Activated T-cell treated with anti-CD3 and anti-CD28 coated beads for 1 hour (primary cell): ENCODE measurements at places on chromosomes 6 and 20.

DNA sequence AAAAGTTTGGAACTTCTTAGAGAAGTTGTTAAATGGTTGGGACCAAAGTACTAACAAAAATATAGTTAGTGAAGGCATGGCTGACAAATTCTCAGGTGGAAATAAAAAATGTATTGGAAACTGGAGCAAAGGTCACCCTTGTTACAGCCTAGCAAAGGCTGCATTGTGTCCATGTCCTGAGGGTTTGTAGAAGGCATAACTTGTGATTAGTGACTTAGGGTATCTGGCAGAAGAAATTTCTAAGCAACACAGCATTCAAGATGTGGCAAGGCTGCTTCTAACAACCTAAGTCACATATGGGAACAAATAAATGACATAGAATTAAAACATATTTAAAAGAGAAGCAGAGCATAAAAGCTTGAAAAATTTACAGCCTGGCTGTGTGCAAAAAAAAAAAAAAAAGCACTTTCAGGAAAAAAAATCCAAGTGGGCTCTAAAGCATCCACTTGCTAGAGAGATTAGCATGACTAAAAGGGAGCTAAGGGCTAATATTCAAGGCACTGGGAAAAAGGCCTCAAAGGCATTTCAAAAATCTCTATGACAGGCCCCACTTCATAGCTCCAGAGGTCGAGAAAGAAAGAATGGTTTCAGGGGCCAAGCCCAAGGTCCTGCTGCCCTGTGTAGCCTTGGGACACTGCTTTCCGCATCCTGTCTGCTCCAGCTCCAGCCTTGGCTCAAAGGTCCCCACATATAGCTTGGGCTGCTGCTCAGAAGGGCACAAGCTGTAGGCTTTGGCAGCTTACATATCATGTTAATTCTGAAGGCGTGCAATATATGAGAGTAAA is 453.2 kb upstream of the PTCHD4 start:
- DNase-seq, result no peak

- DNase-seq, result peak; percentile 68
Measured at GRCh38 chr6:135183532-135184440, 2.7 kb downstream of the MYB start.

DNA sequence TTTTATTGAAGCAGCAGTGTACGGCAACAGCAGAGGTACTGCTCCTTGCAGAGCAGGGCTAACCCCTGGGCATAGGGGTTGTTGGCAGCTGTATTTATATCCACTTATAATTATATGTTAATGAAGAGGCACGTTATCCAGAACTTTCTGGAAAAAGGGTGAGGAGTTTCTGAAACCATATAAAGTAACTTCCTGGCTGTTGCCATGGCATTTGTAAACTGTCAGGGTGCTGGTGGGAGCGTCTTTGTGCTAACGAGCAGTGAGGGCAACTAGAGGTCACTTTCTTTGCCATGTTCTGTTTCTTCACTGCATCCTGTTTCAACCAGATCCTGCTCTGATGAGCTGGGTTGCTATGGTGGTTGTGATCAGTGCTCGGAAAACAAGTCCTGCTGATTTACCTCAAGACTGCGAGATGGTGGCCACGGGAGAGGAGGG is 11.1 kb upstream of the ARFGEF2 start:
- no peak for DNase-seq

- no peak for DNase-seq
Measured at GRCh38 chr6:117264369-117264691, 1.0 kb upstream of the VGLL2 start.

- DNase-seq, result no peak
Measured at GRCh38 chr6:63418741-63419140, 99.0 kb upstream of the LGSN start.

- peak; percentile 47 for DNase-seq
Measured at GRCh38 chr6:108560463-108561308, at the start of gene FOXO3. TSS of gene FOXO3 (plus strand) at chr6:108560917. CDS start at chr6:108561209, 292 bp downstream.

DNA sequence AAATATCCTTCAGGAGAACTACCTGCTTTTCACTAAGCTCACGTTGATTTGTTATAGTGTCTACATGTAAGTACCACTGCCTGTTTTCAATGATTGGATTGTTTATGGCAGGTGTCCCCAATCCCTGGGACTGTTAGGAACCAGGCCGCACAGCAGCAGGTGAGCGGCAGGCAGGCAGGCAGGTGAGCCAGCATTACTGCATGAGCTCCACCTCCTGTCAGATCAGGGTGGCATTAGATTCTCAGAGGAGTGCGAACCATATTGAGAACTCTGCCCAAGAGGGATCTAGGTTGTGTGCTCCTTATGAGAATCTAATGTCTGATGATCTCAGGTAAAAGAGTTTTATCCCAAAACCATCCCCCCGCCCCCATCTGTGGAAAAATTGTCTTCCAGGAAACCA is 303.3 kb downstream of the EYA4 start:
- DNase-seq, result no peak

DNA sequence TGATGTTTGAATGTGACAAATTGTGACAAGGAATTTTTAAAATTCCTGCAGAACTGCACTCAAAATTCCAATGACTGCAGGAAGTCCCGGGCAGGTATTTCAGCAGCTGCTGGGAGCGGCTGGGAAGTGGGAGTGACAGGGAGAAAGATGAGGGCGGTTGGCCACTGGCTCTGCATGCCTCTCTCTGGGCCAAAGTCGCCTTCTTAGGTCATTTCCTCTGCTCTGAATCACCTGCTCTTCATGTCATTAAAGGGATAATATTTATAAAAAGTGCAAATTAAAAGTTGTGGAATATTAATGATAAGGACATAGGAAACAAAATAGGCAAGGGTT is 43.9 kb downstream of the RAMACL start:
- DNase-seq, result no peak

DNA sequence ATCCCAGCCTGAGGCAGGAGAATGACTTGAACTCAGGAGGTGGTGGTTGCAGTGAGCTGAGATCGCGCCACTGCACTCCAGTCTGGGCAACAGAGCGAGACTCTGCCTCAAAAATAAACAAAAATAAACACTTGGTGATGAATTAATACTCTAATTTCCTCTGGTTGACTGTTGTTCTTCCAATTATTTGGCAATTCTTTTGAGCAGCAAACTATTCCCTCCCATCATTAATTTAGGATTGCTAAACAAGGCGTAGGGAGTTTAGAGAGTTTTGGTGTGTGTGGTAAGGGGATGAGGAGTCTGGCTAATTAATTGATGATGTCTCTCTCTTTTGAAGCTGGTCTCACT is 2.7 kb upstream of the ID1 start:
- DNase-seq, result no peak

DNA sequence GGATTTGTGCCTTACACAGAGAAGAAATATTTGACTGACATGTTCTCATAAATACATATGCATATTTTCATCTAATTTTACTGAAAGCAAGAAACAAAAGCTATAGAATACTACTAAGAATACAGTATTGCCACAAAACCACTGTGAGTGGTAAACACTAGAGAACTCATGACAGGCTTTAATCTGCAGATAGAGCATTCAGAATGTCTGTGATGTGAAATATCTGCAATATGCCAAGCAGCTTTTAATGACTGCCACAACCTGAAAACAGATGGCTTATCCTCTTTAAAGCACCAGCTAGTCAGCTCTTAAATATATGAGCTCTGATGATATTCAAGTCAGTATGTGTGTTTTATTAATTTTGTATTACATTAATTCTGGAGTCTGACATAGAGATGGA is 3.4 kb downstream of the NAPB start:
- DNase-seq, result no peak

DNA sequence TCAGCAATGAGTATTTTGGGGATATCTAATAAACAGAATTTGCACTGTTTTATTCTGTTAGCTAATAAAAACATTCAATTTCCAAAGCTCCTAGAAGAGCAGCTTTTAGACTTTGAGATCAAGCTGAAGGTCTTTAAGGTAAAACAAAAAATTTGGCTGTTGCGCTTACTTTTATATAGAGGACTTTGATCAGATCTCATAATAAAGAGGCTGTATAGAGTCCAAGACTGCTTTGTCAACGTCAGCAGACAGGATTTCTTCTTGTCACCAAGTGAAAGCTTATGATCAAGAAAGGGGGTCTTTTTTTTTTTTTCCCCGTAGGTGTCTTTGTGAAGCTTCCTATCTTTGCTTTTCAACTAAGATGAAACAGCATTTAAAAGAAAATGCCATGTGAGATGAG is 556.5 kb upstream of the SLC35B3 start:
- no peak for DNase-seq

DNA sequence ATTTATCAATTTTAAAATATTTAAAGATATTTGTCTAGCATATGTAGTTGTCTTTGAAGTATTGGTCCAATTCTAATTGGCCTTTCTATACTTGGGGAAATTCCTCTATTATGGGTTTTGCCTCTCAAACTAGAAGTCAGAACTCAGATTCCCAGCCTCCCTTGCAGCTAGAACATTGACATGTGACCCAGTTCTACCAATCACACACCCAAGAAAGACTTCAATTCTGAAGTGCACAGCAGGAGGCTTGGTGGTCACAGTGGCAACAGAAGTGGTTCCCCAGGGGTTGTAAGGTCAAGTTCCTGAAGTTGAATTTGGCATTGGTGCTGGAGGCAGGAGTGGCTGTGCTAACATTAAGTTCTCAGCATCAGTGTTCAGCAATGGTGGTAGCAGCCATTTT is 14.8 kb upstream of the FKBP5 start:
- no peak for DNase-seq

GRCh38 chr6:108294297-108294726 is 542 bp upstream of the AFG1L start:
- no peak for DNase-seq

DNA sequence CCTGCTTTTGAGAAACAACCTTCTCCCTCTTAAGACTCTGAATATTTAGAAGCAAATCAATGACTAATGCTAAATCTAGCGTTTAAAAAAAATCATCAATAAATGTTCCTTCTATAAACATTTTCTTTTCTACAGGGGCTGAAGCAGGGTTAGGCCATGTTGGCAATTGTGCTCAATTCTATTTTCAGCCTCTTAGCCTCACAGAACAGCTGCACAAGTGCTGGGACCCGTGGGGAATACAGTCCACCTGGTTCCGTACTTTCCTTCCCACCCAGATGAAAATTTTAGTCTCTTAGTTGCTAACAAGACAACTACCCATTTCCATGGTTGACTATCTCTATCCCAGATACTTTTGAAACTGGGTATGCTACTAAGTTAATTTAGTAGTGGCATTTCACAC is 138.6 kb downstream of the RPS12 start:
- no peak for DNase-seq

GRCh38 chr6:100078509-100078908 is 84.5 kb upstream of the MCHR2 start:
- no peak for DNase-seq

DNA sequence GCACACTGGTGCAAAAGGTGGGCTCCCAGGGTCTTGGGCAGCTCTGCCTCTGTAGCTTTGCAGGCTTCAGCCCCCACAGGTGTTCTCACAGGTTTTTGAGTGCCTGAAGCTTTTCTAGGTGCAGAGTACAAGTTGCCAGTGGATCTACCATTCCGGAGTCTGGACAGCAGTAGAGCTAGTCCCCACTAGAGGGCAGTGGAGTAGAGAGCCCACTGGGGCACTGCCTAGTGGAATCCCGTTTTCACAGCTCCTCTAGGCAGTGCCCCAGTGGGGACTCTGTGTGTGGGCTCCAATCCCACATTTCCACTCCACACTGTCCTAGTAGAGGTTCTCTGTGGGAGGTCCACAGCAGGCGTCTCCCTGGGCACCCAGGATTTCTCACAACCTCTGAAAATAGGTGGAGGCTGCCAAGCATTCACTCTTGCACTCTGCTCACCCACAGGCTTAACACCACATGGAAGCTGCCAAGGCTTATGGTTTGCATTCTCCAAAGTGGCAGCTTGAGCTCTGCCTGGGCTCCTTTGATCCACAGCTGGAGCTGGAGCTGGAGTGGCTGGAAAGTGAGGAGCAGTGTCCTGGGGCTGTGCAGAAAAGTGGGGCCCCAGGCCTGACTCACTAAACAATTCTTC is 86.3 kb upstream of the PROKR2 start:
- no peak for DNase-seq

DNA sequence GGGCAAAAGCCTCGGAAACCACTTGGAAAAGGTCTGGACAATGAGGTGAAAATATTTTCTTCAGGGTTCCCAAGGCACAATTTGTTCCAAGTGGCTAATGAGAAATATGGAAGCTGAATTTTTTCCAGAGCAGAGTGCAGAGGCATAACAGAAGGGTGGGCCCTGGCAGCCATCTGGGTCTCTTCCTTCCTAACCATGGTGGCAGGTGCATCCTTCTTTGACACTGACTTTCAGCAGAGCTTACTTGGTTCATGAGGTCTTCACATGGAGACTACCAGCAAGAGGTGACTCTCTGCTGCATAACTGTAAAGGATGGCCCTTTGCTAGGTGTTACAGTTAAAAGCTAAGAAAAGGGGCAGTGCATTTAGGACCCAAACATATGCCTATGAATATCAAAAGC is 522.9 kb downstream of the KIF16B start:
- DNase-seq, result no peak

DNA sequence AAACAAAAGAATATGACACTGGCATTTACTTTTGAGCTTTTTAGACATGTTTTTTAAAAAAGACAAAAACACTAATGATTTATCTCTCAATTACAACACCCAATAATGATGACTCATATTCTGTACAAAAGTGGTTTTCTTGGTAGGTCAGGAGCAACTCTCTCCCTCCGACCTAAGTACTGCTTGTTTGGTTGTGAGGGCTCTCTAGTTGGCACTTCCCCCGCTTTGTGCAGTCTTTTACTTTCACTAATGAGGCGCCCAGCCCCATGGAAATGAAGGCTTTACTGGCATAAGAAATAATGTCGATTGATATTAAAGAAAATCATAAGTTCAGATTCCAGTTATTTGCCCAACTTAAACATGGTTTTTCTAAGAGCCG is 1.3 kb downstream of the KPNA5 start:
- DNase-seq, result no peak

DNA sequence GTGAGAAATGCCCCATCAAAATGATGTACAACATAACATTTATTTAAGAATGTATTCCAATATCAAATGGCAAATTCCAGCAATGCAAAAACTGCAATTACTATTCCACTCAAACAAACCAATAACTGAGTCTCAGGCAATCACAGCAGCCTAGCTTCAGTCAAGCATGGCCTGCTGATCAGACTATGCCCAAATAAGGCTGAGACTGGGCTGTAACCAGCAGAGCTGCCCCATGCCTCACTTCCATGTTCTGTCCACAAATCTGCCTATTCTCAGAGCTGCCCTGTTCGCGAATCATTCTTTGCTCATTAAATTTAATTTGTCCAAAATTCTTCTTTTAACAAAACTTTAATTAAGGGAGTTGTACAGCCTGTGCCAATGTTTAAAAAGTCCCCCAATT is 155.4 kb downstream of the FNDC1 start:
- DNase-seq, result no peak

GRCh38 chr6:71197267-71197666 is 91.3 kb upstream of the OGFRL1 start:
- no peak for DNase-seq

DNA sequence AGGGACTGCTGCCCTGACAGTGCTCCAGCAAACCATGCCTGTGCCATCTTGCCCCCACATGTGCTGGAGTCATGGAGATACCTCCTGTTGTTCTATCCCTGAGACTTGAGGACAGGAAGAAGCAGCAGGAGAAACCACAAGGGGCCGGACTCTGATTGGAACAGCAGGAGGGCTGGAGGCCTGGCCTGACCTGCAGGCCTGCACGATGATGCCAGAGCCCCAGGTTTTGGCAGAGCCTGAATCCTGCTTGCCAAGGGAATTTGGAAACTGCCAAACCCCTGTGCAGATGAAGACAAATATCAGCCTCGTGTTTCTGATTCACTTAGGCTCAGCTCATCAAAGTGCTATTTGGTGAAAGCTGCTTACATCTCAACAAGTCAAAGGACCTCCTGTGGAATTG is 177.6 kb downstream of the MAFB start:
- DNase-seq, result no peak

GRCh38 chr20:61313396-61313795 is 61.3 kb downstream of the CDH4 start:
- no peak for DNase-seq
